ENCODE measurements at places on chromosomes 3 and 15.

- DNase-seq, result no peak
Observed at GRCh38 chr15:41494922-41495735, 1.5 kb downstream of the ITPKA start.

DNA sequence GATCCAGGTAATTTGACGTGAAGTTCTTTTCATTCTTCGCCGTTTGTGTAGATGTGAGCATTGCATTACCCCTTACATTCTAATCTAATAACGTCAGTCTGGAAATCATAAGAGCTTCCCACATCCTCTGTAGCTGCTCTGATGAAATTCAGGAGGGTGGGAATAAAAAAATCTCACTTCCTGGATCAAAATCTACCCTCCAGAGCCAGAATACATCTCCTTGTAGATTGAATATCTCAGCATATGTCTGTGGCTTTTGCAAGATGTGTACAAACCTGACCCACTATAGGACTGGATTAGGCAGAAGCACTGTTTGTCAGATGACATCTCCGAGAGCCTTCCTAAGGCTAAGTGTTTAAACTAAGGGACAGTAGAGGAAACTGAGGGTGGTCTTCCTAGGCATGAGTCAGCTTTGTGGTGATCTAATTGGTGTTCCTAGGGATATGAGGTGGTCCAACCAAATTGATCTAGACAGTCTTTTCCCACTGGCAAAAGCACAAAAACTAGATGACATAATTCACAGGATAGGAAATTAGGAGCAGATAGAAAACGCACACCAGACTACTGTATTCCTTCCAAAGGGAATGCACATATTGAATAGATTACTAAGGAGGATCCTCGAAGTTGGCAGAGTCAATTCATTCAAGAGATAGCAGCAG lies 216.3 kb upstream of the LRTM1 start:
- DNase-seq, result no peak

DNA sequence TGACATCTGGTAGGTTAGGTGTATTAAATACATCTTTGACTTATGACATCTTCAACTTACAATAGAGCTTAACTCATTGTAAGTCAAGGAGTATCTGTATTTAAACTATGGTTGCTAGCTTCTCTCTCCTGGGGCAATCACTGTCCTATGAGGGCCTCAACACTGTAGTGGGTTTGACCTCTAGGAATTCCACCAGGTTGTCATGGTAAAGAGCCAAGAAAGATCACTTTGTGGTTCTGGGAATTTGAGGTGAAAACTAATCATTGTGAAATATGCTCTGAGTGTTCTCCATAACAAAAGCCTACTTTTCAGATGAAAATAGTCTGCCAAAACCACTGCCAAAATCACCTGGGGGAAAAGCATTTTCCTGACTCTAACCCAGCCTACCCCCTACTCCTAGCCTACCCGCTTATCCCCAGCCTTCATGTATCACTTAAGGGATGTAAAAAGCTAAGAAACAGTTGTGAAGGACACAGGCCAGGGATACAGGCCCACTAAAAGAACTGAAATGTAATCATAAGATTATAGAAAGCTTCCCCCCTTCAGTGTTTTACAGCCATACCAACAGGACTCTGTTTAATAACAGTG lies 723.8 kb downstream of the MECOM start:
- DNase-seq, result no peak

DNA sequence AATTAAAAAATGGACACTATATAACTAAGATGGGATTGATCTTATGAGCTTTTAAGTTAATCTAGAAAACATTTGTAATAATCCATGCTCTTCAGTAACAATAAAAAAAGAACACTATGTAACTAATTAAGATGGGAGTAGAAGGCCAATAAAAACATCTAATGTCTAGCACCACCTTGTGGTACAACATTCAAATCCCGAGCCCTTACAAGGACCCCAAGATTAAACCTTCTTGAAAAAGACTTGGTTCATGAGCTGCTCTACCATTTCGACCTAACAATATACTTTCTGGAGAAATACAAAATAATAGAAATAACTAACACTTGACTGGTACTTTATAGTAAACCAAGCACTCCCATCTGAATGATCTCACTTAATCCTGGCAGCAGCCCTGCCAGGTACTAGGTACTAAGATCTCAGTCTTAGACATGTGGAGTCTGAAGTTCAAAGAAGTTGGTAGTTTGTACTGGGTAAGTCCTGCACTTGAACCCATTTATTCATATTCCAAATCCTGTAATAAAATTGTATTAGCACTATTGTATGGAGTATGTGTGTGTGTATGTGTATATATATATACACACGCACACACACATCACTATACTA lies 21.8 kb downstream of the METTL6 start:
- peak; percentile 65 for DNase-seq

- DNase-seq, result no peak
Observed at GRCh38 chr3:152244517-152244888, 24.2 kb upstream of the MBNL1 start.
